Naive thymus-derived CD8-positive, alpha-beta T cell (primary cell): ENCODE measurements at places on chromosomes 5 and 9.

DNA sequence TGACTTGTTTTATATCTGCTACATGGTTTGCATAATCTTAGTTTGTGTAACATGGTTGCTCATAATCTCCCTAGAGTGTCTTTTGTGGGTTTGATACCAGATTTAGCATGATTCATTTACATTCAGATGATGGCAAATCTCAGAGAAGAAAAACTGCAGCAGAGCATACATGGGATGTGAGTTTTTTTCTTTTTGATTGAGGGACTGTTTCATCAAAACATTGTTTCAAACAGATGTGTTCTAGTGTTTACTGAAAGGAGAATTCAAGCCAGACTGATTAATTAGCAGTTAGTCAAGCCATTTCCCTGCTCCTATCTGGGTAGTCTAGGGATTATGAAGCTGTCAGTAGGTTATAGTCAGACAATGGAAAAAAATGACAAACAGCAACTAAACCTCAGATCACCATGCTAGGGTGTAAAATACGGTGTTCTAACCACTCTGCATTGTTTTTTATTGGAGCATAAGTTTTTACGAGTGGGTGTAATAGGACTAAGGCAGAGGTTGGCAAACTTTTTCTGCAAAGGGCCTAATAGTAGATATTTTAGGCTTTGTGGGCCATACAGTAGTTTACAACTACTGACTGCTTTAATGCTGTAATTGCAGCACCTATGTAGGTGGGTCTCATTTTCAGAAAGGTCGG, 10.5 kb upstream of the GDNF start:
- no peak for DNase-seq

DNA sequence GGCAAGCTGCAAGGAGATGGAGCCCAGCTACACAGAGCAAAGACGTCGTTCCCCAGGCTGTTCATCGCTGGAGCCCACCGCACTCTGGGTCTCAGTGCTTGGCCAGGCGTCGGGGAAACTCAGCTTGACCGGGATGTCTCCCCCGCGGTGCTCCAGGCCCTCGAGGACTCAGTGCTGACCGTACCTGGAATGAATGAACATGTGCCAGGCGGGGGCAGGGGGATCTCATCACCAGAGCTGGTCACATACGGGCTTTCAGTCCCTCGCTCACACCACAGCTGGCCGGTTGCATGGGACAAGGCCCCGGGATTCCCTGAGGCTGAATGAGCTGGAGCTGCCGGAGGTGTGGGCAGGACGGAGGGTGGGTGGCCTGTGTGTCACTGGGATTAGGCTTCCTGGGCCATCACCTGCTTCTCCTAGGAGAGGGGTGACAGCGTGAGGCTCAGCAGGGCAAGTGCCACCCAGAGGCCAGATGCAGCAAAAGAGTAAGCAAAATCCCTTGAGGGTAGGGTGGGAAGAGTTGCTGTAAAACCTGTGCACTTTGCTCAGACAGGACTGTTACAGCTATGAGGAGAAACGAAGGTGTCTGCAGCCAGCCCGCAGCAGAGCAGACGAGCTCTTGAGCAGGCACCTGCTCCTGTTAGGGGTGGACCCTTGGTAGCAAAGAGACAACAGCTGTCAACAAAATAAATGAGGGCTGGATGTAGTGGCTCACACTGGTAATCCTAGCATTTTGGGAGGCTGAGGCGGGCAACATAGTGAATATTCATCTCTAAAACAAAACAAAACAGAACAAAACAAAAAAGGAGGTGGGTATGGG, 70.7 kb upstream of the RAPGEF1 start:
- no peak for DNase-seq

GRCh38 chr9:133202688-133203453, 6.2 kb downstream of the OBP2B start:
- DNase-seq = no peak

DNA sequence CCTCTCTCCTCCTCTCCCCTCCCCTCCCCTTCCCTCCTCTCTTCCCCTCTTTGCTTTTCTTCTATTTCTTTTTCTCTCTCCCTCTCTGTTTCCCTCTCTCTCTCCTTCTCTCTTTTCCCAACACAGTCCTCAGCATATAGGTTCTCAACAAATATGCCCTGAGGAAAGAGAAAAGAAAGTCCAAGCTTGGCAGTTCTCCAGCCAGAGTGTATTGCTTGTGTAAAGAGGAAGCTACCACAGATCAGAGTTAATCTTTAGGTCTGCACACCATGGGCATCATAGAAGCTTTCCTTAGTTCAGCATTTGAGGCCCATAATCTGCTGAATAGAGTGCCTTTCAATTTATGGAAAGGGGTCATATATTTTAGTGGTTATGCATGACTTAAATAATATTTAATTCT, 382.8 kb upstream of the WWC1 start:
- no peak for DNase-seq
